NCI-H1105 (cell line): ENCODE measurements at places on chromosomes 4 and X.
A peak's percentile ranks its signal among the peaks of the same experiment; 100 is the strongest.

DNA sequence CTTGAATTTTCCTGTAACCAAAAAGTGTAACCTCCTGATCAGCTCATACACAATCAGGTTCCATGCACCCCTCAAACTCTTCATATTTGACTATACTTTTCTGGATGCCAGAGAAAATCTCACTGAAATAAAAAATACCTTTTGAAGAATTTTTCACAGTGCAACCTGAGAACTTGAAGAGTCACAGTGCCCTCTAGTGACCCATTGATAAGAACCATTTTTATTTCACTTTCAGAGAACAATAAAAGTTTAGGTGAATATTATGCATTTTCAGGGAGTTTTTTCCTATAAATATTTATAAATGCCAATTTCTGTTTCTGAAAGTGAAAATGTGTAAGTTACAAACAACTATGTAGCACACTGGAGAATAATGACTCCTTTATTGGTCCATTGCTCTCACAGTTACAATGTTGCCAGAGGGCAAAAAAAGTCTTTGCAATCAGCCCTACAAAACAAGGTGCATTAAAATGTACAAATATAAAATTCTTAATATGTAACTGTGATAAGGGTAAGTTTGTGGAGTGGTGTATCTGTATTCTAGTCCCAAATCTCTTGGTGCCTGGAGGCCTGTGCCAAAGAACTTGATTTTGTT lies 153.6 kb upstream of the INTU start:
- peak; percentile 1 for DNase-seq

GRCh38 chr4:147078875-147079658 lies 133.4 kb upstream of the TTC29 start:
- peak; percentile 28 for DNase-seq

DNA sequence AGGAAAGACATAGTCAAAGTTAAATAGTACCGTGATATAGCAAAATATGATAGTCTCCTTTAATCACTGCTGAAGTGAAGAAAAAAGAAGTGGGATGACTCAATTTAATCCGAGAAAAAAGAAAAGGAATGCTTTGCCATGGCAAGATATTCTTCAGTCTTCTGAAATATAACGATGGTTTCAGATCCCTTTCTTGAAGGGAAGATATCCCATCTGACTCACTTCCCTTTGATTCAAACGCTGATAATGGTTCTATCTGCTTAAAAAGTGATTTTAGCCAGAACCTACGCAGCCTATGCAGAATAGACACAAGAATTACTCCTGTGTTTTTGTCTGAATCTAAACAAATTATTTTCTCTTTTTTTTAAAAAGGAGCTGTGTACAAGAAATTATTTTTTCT lies 68.1 kb upstream of the FTHL17 start:
- DNase-seq, result no peak

DNA sequence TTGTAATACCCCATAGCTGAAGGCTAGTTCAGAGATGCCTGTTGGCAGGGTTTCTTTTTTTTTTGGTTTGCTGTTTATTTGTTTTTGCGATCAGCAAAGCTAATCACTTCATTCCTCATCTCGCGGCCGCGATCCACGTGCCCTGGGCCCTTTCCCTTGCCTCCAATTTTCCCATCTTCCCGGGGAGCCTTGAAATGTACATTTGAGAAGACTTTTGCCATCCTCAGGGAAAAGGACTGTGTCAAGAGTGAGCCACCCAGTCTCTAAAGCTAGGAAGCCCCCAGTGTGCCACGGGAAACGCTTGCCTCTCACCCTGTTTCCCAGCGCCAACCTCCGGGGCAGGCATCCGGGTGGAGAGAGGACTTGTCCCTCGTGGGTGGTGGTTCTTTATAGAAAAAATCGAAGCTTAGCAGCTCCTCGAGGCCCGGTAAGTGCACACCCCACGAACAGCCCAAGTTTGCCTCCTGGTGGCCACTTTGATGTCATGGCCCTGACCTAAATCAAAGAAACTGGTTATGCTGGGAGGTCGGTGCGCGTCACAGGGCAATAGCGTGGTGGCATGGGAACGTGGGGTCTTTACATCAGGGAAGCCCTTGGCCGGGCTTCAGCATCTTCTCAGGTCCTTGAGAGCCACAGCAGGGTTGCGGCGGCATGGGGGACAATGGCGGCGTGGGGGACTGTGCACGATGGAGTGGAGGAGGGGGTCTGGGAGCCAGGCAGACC lies 42.0 kb downstream of the MAP7D3 start:
- no peak for DNase-seq

- DNase-seq, result no peak
Observed at GRCh38 chr4:62415256-62415655, 1215.1 kb downstream of the ADGRL3 start.
